Astrocyte of the cerebellum (primary cell): ENCODE measurements at places on chromosomes 7 and 10.

- DNase-seq: peak; percentile 19
These were observed 94.8 kb downstream of the CHN2 start for GRCh38 chr7:29289156-29290021.

- no peak for DNase-seq
These were observed 218.2 kb upstream of the KMT2E start for GRCh38 chr7:104795616-104796398.

DNA sequence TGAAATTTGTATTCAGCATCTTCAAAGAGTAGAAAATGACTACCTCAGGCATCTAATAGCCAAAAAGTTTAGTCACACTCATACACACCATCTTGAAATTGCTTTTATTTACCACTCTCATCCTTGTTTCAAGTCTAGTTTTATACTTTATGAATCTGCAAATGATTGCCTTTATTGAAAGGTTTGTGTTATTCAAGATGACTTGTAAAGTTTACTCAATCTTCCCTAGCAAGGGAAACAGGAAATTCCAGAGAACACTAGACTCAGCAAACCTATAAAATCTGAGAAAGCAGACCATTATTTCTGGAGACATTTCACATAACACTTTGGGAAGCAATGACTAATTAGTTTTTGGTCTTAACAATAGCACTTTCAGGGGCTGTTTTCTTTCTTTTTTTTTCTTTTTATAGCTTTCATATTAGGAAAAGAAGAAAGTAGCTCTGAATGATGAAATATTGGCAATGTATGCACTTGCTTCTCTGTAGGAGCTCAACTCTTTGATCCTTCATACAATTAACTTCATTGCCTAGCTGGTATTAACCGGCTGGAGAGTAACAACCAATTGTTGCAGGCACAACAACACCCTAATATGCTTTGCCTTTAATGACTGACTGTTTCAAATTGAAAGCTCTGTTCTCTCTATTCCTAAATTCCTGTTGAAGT is 68.9 kb upstream of the HDAC9 start:
- no peak for DNase-seq

GRCh38 chr7:107591421-107591820 is 11.4 kb downstream of the BCAP29 start:
- DNase-seq: no peak

GRCh38 chr10:28878236-28878970 is 201.1 kb downstream of the BAMBI start:
- no peak for DNase-seq

- DNase-seq: peak; percentile 27
These were observed 24.3 kb downstream of the PRLHR start for GRCh38 chr10:118571123-118571522.

- peak; percentile 6 for DNase-seq
These were observed 262.8 kb downstream of the DYNC1I1 start for GRCh38 chr7:96034940-96035727.

DNA sequence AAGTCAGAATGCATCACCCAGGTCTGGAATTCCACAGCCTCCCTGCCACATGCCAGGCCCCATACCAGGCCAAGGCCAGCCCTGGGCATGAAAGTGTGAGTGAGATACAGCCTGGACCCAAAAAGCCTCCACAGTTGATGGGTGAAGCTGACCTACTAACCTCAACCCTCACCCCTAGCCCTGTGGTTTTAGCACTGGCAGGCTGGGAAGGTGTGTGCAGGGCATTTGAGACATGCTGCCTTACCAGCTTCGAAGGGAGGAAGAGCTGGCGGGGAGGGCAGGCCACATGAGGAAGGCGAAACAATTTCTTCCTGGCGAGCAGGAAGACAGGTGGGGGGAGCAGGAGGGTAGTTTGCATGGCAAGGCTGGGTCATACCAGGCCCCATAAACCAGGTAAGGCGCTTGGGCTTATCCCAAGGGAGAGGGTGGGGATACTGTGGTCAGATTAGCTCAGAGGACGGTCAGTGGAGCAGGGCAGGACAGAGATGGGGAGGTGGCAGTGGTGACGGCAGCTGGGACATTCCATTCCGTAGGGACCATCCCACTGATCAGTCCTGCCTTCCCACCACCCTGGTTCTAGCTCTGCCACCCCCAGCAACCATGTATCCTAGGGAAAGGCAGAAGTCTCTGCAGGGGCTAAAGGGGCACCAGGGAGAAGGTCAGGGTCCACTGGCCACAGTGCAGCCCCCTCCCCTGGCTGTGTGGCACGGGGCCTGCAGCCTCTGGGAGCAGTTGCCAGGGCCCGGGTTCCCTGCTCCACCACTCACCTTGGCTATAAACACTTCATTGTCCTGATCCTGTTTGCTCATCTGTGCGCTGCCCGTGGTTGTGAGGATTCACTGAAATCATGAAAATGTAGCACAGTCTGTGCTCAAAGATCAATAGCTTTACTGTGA is 155.8 kb downstream of the NRF1 start:
- no peak for DNase-seq

GRCh38 chr7:29547421-29547820 is 16.2 kb upstream of the PRR15 start:
- DNase-seq: no peak

DNA sequence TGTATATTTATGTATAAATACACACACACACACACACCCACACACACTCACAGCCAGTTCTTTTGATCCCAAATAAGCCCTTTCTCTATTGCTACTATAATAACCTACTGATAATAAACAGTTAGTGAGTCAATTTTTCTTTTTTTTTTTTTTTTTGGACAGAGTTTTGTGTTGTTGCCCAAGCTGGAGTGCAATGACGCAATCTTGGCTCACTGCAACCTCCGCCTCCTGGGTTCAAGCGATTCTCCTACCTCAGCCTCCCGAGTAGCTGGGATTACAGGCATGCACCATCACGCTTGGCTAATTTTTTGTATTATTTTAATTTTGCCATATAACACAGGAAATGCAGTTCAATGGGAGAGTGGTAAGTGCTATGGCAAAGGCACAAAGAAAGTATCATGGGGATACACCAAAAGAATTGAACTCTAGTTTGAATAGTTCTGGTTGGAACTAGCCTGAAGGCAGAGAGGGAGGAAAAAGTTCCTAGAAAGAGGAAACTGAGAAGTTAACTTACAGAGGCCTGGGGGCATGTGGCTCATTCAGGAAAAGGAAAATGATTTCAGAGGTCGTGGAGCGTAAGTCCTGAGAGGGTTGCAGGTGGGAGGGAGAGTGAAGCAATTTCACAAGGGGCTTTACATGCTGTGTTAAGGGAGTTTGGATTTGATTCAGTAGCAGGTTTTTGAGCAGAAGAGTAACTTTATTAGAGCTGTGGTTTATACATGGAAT is 44.4 kb upstream of the JCAD start:
- no peak for DNase-seq
